RPMI7951 (cell line): ENCODE measurements at places on chromosomes 1 and 21. TPM values are rescaled to one million over a fixed set of nuclear protein-coding genes. Genes with fewer than 3 reads are reported as not detected.

TIE1 gene
- 0.68 and 0.84 TPM in 2 replicates for total RNA-seq

DNA sequence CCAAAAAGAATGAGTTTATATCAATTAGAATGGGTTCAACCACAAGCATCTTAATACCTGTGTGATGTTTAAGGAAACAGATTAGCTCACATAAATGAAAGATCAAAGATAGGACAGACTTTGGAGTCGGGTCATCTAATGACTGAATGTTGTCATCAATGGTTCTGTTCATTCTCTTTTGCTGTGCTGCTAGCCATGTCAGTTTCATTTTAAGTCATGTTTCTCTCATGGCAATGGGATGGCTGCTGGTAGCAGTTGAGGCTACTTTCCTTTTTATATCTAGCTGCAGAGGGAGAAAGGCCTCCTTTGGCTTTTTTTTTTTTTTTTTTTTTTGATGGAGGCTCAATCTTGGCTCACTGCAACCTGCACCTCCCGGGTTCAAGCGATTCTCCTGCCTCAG is 86.9 kb upstream of the SPAG17 start:
- DNase-seq = no peak

B3GALT5 gene
- 0.39 and 0.72 TPM in 2 replicates for total RNA-seq

TDRD5 gene
- total RNA-seq = not detected in 2 replicates
